Stimulated activated naive B cell treated with anti-CD40 and anti-IgM and Interleukin-4, amounts not matched to agents 10 μg/mL and 1 μg/mL and 100 μg/mL, for 72 hours (primary cell): ENCODE measurements at places on chromosomes 6 and 20.

DNA sequence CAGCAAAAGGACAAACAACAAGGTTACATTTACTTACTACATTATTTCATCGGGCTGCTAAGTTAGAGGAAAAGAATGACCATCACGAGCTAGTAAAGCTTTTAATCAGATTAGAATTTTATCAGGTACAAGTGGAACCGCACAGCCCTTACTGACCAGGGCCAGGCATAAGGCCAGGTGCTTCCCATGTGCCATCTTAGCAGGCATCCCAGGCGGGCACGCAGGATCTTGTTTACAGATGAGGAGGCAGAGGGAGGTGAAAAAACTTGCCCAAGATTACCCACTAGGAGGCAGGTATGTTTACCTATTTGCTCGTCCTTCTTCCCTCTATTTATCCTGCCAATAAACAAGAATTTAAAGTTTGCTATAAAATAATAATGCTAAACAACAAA is 10.7 kb downstream of the EZR start:
- DNase-seq = no peak

DNA sequence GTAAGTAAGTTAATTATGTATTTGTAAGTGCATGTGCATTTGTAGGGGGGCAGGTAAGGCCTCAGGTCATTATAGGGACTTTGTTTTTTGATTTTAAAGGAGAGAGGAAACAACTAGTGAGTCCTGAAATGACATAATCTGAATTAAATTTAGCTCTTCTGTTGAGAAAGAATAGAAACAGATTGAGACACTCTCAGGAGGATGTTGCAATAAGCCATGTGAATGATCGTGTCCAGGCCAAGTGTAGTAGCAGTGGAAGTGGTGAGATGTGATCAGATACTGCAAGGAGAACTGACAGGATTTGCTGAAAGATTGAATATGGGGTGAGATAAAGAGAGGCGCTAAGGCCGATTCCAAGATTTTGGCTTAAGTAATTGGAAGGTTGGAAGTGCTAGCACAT is 2.6 kb upstream of the CENPW start:
- DNase-seq = no peak

DNA sequence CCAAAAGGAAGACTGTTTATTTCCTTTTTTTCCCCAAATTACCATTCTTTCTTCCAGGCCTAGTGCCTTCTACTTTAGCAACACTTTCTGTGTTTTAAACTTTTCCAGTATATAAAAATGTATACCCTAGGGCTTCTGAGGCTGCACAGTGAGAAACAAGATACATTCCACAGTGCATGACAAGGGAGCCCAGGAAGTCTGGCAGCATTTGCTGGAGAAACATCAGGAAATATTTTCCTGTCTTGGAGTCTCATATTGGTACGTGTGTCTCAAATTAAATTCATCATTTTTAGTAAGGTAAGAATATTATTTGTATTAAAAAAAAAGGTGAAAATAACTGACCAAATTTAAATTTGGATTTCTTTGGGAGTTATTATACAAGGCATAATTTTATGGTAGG is 662.6 kb downstream of the RFPL4B start:
- DNase-seq = no peak

DNA sequence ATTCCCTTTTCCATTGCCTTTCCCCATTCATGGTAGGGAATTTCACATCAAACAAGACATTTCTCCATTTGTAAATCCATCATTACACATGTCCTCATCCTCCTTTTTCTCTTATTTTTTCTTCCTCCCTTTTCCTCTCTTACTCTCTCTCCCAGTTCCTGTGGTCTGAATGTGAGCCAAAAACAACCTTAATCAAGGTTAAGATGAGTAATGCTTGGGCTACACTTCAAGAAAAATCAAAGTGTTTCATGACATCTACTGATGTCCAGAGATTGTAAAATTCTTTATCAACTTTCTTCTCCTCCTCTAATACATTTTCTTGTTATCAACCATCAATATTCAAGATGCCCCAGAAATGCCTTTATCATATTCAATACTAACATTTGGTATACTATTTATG is 208.0 kb upstream of the PRND start:
- DNase-seq = no peak

DNA sequence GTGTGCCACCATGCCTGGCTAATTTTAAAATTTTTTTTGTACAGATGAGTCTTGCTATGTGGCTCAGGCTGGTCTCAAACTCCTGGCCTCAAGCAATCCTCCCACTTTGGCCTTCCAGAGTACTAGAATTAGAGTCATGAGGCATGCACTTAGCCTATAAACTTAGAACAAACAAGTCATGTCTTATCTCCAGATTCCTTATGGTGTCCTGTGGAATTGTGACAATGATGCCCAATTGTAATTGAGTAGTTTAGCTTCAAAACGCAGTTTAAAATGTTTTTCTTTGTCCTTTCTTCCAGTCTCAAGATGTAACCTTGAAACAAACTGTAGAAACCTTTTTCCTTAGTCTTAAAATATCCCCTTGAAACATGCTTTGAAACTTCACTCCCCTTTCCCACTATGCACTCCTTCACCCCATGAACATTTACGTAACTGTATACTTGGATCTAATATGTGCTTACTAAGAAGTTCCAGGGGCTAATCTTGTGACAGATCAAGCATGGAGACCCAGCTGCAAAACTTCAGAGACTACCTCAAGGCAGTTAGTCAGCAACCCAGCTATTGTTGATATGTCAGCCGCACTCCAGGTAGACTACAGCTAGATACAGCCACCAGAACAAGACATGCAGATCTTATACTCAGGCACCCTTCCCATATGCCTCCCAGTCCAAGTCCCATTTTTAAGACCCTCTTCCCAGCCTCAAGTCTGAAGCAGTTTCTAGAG is 46.2 kb downstream of the MAN1A1 start:
- no peak for DNase-seq

GRCh38 chr6:39428152-39428551 is 105.7 kb upstream of the KCNK16 start:
- no peak for DNase-seq

DNA sequence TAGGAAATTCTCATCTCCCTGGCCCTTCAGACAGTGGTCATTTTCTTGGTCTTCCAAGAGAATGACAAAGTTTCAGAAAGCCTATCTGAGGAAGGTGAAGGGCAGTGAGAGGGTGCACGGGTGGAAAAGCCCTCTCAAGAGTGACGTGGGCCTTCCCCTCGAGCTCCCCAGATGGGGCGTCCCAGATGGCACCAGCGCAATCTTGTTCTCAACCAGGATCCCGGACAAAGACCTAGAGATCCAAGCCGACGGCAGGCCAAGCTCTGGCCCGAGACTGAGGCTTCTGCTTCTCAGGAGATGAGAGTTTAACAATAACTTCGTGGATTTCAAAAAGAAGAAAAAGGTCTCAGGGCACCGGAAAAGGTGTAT is 797 bp upstream of the ZNF133 start:
- DNase-seq = no peak

- no peak for DNase-seq
These were observed 41.6 kb downstream of the C6orf15 start for GRCh38 chr6:31070711-31071197.

- DNase-seq = no peak
These were observed 32.1 kb downstream of the PRSS16 start for GRCh38 chr6:27279513-27280063.

DNA sequence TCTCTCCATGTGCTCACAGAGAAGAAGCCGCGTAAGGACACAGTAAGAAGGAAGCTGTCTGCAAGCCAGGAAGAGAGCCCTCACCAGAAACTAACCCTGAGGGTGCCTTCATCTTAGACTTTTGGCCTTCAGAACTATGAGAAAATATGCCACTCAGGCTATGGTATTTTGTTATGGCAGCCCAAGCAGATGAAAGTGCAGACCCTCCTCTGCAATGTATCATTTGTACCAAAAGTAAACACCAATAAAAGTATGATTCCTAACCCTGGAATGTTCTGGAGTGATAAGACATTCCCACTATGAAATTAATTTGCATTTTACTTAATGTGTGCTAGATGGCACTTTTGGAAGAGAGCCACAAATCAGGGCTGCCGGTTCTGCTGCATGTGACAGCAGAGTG is 594.3 kb downstream of the UTRN start:
- DNase-seq = no peak

- DNase-seq = no peak
These were observed 69.9 kb downstream of the TTLL2 start for GRCh38 chr6:167394820-167395219.

- no peak for DNase-seq
These were observed 44.8 kb downstream of the AGPAT4 start for GRCh38 chr6:161228921-161229591.

- DNase-seq = no peak
These were observed 8.5 kb upstream of the PSMG4 start for GRCh38 chr6:3250231-3250675.

DNA sequence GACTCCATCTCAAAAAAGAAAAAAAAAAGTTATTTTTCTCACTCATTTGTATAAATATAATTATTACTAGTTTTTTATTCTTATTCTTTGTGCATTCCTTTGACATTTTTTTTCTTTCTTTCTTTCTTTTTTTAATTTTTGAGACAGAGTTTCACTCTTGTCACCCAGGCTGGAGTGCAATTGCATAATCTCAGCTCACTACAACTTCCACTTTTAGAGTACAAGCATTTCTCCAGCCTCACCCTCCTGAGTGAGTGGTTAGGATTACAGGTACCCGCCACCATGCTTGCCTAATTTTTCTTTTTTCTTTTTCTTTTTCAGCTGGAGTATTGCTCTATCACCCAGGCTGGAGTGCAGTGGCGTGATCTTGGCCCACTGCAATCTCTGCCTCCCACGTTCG is 51.4 kb upstream of the JARID2 start:
- no peak for DNase-seq

GRCh38 chr6:45377043-45377553 is 636 bp downstream of the SUPT3H start:
- no peak for DNase-seq

DNA sequence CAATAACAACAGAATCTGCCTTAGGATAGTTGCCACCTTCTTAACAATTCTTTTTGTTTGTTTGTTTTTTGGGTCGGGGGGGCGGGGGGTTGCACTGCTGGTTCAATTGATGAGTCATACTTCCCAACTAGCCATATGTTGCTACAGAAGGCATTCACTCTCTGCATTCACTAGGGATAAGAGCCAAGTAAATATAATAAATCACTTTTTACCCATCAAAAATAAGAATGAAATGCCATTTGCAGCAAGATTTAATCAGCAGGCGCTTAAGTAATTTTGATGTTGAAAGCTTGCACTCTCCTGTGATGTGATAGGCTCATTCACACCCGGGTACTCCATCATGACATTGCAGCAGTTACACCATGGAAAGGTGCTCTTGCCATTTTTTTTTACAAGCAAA is 209.8 kb downstream of the HIVEP2 start:
- DNase-seq = no peak

GRCh38 chr6:37799263-37799644 is 20.3 kb upstream of the ZFAND3 start:
- DNase-seq = no peak

DNA sequence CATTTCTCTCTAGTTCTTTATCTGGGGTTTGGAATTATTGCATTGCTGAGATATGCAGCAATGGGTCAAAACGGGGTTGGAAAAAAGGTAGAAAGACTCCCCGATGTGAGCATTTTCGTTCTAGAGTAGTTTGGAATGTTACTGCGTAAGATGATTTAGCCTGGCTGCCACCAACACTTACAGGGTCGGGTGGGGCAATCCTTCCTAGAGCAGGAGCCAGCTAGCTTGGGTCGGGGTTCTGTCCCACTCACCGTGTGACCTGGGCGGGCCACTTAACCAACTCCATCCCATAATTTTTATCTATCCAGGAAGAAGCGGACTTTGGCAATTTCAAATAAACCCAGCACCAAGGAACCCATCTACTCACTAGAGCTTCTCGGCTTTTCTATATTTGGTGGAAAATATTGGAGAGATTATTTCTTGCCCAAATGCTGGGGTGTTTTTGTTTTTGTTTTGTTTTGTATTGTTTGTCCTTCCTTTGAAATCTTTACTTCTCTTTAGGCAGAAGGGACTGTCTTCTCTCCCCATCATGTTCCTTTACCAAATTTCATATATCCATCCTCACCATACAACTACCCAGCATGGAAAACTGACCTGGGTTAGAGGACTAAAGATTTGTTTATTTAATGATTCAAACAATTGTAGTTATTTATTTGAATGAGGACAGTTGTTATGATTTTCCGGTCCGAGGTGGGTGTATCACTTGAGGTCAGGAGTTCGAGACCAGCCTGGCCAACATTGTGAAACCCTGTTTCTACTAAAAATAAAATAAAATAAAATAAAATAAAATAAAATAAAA is 72.4 kb downstream of the GPX5 start:
- DNase-seq = no peak

GRCh38 chr20:5056801-5057599 is 55.7 kb upstream of the SLC23A2 start:
- peak; percentile 39 for DNase-seq

DNA sequence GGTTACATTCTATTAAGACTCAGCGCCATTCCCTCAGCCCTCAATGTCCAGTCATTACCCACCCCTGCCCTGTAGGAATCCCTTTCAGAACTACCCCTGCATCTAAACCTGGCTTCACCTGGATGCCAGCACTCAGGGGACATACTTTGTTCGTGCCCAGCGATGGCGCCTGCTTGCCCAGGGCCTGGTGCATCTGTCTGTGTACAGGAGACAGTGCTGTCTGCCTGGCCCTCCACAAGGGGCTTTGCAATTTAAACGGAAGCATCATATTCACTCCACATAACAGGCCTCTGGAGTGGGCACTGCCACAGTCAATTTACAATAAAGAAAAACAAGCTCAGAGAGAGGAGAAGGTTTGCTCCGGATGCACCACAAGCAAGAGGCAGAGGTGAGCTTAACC is 4.6 kb downstream of the RSPO4 start:
- no peak for DNase-seq

- DNase-seq = no peak
These were observed 78.3 kb downstream of the PERP start for GRCh38 chr6:138028893-138029292.

- no peak for DNase-seq
These were observed 3.1 kb upstream of the NKX2-2 start for GRCh38 chr20:21516861-21517565.

DNA sequence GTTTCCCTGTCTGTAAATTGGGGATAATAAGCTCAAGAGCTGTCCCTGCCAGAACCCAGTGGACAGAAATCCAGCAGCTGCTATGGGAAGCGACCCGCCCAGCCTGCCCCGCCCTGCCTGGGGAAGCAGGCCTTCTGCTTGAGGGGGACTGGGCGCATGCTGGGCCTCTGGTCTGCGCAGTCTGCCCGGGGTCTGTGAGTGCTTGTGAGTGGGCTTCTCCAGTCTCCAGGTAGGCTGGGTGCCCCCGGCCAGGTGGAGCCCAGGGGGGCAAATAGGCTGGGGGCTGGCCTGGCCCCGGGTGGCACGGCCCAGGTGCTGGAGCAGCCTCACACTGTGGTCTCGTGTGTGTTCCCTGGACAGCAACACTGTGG is 648 bp upstream of the RBBP8NL start:
- DNase-seq = no peak

- no peak for DNase-seq
These were observed 41.4 kb upstream of the KCNB1 start for GRCh38 chr20:49523767-49524360.

- no peak for DNase-seq
These were observed 3.1 kb downstream of the KLHL32 start for GRCh38 chr6:96927660-96928059.
